ENCODE measurements at places on chromosomes 1 and 21.

DNA sequence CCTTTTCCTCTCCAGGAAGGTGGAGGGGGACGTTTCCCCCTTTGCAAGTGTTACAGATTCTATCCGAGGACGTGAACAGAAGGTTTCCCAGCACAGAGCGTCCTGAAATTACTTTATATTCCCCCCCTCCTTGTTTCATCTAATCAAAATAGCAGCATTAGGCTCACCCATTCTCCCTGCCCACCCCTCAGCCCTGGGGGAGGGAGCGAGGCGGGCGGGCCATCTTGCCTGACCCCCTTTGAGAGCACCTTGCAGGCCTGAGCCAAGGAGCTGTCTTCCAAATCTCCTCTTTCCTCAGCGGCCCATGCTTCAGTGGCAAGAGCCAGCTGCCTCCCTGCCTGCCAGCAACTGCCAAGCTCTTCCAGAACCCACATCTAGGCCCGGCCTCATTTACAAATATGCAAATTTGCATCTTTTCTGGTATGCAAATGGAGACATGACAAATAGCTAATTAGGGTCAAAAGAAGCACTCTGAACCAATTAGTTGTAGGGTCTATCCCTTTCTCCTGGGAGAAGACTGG lies 69.1 kb upstream of the POU3F1 start:
- DNase-seq = no peak

GRCh38 chr1:171140401-171140800 lies 44.7 kb upstream of the FMO2 start:
- DNase-seq = no peak

DNA sequence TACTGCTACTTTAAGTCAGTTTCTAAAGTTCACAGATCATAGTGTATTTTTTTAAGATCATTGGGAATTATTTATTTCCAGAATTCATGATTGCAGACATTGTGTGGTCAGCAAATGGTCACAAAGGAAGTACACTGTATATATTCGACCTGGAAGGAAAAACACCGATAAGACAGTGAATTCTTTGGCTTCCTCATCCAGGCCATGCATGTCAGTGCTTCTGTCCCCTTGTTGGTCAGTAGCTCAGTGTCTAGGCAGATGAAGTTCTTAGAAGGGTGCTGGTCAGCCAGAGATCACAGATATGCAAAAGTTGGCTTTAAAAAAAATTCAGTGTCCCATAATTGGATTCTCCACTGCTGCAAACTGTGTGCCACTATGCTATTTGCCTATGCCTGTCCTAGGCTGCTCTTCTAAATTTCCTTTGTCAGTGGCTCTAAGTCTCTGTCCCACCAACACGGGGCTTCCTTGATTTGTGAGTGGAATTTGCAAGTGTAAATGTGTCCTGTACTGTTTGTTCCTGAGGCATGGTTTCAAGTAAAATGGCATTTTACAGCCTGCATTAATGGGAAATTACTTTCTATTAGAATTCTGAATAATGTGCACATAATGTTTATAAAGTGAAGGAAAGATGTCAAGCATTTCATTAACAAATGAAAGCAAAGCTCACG lies 12.0 kb upstream of the VAMP4 start:
- no peak for DNase-seq

DNA sequence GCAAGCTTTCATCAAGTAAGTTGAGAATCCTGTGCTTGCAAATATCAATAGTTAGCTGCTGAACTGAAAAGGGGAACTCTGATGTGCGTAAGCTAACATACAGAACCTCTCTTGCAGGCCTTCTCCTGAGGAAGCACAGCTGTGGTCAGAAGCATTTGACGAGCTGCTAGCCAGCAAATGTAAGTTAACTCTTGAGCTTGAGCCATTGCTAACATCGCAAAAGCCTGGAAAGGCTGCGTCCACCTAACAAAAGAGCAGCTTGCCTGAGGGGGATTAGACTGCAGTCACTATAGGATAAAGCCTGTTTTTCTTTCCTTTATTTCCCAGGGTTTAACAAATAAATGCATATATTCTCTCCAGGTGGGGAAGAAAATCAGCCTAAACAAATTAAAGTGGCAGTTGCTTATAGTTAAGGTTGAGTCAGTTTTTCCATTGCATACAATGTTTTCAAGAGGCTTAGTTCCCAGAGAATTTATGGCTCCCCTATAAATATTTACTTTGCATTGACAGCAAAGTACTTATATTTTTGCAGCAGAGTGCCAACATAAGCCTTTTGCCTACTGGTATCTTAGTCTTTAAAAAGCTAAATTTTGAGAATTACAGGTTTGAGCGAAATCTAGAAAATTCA lies 1.5 kb downstream of the RGS2 start:
- DNase-seq = no peak

DNA sequence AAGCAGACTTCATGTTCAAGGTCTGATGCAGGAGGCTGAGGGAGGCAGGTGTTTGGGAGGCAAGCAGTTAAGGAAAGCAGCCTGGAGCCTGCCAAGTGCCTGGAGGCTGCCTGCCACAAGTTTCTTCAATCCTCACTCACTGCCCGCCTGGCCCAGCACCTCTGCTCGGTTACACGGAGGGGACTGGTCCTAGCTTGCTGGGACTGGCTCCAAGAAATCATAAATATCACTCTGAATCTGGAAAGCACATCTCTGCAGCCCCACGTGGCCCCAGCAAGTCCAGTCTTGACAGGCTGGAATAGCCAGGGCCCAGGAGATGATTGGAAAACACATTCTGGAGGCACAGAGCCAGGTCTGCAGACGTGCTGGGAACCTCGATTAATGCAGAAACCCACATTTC lies 83.9 kb downstream of the BCAR3 start:
- no peak for DNase-seq

DNA sequence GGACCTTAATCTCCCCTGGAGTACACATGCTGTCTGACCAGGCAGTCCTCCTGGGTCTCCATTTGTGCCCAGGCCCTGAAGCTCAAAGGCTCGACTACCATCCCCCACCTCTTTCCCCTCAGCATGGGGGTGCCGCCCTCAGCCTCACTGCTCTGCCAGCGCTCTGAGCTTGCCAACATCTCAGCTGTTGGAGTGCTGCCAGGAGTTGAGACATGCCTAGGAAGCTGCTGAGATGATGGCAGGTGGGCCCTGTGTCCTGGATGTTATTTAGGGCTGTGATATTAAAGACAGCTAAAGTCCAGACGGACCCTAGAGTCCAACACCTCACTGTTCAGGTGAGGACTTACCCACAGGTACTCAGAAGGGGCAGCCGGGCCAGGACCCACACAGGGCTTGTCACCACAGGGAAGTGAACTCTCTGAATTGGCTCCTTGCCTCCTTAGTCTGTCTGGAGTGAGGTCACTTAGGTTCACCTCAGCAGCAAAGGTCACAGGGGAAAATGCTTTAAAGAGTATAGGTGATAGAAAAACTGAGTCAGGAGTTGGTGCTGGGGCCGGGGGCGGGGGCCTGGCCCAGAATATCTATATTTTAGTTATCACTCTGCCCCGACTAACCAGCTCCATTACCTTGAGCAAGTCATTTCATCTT lies 19.7 kb upstream of the KCNC4 start:
- DNase-seq = no peak

DNA sequence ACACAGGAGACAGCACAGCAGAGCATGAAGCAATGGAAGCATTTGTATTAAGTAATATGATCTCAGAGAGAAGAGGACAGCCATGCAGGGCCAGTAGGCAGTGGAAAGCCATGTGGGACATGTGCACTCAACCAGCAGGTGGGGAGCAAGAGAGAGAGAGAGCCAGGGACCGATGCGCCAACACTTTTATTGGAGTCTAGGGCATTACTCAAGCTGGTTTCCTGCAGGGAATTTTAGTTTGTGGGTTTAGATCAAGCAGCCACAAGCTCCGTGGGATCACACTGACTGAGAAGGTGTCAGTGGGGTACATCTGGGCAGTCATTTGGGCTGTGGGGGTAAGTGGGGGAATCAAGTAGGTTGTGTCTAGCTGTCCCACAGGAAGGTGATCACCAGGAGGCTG lies 137.1 kb downstream of the PCBP3 start:
- DNase-seq = no peak

GRCh38 chr1:176643536-176643935 lies 180.6 kb downstream of the PAPPA2 start:
- no peak for DNase-seq

DNA sequence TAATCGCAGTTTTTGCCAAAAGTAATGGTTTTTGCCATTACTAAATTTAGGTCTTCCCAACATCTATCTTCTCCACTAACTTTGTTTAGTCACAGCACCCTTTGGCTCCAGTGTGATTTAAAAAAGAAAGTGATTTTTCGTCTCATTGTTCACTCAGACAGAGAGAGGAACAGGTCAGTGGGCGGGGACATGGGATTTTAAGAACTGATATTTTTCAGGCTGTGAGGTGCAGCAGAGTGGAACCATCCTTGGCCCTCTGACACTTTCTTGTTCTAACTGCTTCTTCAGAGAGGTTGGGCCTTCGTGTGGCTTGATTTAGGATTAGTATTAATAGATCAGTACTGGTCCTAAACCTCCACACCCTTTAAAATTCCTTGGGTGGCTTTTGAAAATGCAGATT lies 38.8 kb downstream of the CASQ2 start:
- DNase-seq = no peak

- no peak for DNase-seq
These were observed 23.9 kb downstream of the MEF2D start for GRCh38 chr1:156476501-156477298.

DNA sequence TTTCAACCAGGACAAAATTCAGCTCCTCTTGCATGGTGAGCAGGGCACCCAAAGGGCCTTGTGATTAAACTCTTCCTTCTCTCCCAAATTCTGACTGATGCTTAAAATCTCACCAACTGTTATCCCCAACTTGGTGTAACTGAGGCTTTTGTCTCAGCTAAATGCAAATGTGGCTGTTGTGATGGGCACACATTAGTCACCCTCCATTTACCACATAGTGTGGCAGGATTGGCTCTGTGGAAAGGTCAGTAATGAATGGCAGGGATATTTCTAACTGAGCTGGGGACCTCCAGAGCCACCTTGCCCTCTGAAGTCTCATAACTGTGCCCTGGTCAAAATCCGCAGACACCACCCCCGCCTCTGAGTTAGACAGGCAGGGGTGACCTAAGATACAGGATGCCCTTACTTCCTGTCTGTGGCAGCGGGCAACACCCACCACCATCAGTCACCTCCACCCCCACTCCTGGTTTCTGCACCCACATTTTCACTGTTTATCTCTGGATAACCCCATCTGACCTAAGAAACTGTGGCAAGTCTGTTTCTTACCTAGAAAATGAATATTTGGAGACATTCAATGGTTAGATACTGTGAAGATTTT lies 25.4 kb upstream of the RGS16 start:
- DNase-seq = peak; percentile 27

DNA sequence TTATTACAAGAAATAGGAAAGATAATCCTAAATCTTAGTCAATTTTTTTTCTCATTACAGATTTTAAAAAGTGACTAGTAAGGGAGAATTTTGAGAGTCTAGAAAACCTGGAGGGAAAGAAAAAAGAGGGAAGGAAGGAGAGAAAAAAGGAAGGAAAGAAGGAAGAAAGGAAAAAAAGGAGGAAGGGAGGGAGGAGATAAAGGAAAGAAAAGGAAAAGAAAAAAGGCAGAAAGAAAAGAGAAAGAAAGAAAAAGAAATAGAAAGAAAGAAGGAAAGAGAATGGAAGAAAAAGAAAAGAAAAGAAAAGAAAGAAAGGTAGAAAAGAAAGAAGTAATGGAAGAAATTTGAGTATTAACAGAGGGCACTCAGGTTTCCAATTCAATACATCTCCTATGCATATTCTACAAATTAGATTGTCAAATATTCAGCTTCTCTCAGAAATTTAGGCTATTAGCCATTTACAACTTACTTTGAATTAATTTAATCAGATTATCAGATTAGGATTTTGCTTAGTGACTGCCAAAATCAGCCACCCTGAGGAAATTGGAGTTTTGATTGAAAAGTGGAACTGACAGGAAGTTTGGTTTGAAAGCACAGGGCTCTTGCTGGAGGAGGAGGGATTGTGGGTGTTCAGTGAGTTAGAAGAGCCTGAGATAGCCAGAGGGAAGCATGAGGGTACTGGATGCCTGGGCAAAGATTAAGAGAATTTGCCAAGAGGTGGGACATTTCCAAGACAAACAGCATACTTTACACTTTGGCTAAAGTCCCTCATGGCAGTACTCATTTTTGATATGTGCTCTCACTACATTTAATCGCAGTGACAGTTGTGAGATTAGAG lies 677.8 kb downstream of the USP25 start:
- DNase-seq = no peak

DNA sequence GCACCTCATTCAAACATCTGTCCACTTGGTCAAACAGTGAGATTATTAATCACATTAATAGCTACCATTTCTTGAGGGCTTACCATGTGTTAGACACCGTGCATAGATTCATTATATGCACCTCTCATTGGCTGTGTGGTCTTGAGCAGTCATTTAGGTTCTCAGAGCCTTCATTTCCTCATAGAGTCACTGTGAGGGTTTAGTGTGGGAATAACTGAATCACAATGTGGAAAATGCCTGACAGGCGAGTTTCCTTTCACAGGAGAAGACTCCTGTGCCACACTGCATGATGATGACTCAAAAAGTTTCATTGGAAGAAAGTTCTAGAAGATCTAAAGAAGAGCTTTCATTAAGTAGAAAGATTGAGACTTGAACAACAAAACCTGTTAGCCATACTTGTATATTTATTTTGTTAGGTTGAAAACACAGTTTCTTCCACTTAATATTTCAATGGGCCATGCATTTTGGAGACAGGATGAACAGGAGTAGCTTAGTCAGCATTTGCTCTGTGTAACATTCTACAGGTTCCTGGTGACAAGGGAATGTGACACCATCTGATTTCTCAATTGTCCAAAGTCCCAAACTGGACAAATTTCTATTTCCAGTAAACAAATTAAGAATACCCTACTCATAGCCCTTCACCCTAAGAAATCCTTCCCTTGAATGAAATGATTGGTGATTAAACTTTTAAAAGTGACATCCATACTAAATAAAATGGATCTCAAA lies 45.7 kb downstream of the FYB2 start:
- DNase-seq = no peak

DNA sequence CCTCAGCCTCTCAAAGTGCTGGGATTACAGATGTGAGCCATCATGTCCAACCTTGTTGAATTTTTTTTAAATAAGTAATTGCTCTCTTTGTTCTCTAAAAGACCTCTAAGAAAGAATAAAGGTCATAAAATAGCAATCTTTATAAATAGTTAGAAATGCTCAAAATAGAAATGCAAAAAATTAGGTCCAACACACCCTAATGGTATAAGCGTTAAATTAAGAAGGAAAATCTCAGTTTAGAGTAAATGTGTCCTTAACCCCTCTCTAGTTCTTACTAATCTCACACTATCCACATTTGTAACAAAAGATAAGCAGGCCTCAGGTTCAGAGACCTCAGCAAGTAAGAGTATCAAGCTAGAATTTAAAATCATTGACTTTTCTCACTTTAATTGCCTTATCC lies 38.3 kb upstream of the GLIS1 start:
- no peak for DNase-seq

DNA sequence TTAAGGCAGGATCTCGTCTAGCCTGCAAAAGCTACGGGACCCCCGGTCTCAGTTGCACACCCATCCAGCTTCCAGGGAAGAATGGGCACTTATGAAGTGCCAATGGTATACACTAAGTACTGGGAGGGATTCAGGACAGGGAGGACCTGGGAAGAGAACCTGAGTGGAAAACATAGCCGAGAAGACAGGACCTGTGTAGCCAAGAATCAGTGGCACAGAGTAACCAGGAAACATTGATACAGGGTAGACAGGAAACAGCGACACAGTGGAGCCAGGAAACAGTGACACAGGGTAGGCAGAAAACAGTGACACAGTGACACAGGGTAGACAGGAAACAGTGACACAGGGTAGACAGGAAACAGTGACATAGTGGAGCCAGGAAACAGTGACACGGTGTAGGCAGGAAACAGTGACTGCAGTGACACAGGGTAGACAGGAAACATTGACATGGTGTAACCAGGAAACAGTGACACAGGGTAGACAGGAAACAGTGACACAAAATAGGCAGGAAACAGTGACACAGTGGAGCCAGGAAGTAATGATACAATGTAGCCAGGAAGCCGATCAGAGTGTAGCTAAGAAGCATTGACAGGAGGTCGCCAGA lies 138.0 kb upstream of the ARHGEF16 start:
- DNase-seq = no peak
